OCI-LY7 (cell line): ENCODE measurements at places on chromosomes 6 and 20.

GRCh38 chr6:137736048-137736818, 130.8 kb upstream of the TNFAIP3 start:
- peak; percentile 62 for DNase-seq

DNA sequence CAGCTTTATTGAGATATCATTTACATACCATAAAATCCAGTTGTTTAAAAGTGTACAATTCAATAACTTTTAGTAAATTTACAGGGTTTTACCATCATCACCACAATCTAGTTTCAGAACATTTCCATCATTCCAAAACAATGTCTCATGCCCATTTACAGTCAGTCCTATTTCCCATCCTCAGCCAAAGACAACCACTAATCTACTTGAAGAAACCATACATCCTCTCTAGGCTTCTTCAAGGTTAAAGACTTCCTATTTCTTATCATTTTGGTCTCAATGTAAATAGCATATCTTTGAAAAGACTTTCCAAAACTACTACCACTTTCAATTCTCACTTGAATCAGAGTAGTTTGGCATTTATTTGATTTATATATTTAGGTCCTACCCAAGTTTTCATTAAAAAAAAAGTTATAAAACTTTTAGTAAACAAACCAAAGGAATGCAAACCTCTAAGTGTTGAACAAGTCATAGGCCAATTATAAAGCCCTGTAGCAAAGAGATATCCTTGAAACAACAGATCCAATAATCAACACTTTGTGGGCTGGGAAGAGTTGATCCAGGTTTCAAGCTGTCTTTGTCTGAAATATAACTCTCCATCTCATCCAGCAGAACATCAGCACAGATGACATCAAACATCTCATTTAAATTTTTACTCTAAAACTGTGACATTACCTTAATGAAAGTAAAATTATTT, 211.3 kb upstream of the RUNX2 start:
- DNase-seq = no peak

- peak; percentile 53 for DNase-seq
These were observed 19.1 kb downstream of the GCNT2 start for GRCh38 chr6:10540073-10540746.

DNA sequence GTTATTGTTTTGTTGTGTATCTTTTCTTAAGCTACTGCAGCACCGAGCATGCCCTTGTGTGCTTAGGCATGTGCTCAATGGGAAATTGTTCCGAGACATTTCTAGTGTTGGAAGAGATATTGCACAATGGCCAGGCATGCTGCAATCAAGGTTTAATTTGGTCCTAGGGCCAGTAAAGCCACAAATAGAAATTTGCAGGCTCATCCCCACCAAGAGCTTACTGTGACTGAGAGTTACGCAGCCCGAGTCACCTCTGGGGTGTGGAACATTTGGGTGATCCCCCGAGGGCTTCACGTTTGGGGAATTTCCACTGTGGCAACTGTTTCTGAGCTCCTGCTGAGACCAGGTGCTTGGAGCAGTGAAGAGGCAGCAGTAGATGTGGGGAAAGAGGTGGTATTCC, 65.8 kb downstream of the ADTRP start:
- DNase-seq = no peak

DNA sequence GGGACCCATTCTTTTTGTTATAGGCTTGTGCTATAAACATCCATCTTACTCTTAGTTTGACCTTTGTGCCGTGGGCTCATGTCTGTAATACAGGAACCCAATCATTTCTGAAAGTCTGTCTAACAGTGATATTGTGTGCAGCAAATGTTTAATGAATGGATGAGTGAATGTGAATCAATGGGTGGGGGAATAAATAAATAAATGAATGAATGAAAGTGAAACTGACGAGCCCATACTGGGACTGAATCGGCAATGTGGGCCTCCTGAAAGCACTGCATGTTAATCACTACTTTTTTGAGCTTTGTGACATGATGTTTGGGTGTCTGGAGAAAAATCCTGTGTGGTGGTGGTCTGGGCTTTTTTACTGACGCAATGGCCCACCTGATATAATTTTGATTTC, 175.0 kb downstream of the GMPR start:
- DNase-seq = no peak

GRCh38 chr6:144478483-144478882, 193.3 kb downstream of the UTRN start:
- DNase-seq = no peak

DNA sequence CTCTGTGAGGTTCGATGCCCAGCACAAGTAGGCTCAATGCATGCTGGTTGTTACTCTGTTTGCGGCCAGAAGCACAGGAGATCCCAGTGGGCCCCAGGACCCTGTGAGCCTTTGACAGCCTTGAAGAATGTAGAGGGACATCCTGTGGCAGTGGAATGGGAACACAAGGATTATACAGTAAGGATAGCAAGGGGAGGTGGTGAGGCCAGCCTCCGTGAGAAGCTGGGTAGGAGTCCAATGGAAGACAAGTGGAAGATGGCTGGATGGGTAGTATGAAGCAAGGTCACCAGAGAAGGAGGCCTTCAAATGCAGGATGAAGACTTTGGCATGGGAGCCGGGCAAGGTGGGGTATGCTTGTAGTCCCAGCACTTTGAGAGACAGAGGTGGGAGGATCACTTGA, 622.9 kb upstream of the CDH4 start:
- DNase-seq = no peak

GRCh38 chr6:107491138-107491609, 1.3 kb downstream of the SOBP start:
- DNase-seq = peak; percentile 42

DNA sequence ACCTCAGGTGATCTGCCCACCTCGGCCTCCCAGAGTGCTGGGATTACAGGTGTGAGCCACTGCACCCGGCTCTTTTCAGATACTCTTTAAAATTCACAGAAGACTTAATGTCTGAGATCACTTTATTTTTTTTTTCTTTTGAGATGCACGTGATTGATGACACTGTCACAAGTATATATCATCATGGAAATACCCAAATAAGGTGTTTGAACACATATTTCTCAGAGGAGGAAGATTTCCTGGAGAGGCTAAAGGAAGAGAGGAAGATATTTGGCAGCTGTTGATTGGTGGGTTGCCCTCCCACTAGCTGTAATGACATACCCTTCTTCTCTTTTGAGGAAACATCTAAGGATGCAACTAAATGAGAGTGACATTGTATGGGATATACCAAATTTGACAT, 225.9 kb upstream of the CITED2 start:
- DNase-seq = no peak

GRCh38 chr6:131678442-131678841, 22.8 kb downstream of the OR2A4 start:
- no peak for DNase-seq

GRCh38 chr6:107633680-107634323, 143.9 kb downstream of the SOBP start:
- DNase-seq = no peak

- no peak for DNase-seq
These were observed 11.2 kb upstream of the ZNF76 start for GRCh38 chr6:35248300-35248699.

DNA sequence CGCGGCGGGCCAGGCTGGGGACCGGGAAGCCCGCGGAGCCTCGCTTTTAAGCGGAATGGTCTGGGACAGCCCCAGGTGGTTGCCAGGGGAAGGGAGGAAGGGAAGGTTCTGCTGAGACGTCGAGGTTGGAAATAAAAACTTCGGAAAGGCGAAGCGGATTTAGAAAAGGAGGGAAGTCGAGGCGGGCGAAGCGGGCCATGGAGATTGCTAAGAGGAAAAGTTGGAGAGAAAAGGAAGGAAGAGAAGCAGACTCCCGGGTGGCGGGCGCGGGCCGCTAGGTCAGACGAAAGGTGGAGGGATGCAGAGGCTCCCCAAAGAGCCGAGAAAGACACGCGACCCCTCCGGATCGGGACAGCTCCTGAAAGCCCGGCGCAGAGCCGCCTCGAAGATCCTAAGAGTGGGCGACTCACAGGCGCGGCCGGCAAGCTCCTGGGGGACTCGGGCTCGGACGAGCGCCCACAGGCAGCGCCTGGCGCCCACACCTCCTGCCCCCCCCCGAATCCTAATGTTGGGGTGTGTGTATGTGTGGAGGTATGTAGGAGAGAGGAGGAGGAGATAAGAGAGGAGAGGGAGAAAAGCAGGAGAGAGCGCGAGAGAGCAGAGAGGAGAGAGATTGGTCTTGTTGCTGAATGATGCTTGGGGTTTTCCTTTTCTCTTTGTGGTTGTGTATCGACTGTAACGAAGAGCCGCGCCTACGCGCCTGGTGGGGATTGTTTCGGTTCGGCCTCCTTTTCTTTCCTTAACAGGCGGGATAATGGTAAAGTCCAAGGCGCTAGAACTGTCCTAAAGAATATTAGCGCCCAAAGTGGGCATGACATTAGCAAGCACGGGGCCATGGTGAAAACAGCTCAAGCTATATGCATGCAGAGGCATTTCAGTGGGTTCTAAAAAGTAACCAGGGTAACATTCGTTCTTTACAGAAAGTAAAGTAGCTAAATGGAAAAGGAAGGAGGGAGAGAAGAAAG, 1.5 kb downstream of the TFAP2B start:
- no peak for DNase-seq

DNA sequence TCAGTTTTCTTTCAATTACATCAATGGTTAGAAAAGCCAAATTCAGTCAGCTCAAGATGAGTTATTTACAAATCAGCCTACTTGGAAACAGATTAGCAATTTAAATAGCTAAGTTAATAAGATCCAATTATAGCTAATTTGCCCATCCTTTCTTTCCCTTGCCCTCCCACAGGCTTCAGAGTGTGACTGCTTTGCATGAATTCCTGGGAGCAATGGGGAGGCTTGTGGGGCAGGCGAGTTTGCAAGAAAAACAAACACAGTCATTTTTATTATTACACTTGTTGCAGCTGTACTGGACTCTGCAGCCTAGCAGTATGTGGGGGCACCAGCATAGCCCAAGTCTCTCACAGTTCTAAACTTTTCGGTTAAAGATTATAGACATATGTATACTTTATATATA, 219.0 kb downstream of the NKAIN2 start:
- DNase-seq = no peak

- DNase-seq = no peak
These were observed 34.7 kb downstream of the EZR start for GRCh38 chr6:158784505-158784904.

DNA sequence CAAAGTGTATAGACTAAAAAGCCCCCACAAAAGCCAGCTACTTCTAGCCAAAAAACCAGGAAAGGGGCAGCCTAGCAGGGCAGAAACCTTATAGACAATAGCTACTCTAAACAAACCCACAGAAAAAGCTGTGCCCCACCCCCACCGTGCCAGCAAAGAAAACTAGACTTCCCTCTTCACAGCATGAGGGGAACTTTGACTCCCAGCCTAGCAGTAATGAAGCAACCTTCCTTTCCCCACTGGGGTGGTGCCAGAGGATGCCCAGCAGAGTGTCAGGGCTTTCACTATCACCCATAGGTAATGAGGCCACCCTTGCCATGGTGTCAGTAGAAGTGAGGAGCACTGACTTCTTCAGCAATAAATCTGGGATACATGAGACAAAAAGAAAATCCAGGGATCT, 99.0 kb upstream of the LGSN start:
- no peak for DNase-seq

GRCh38 chr20:3164763-3165410, 5.2 kb upstream of the FASTKD5 start:
- no peak for DNase-seq

GRCh38 chr6:89411145-89412070, 665 bp downstream of the RRAGD start:
- peak; percentile 53 for DNase-seq

DNA sequence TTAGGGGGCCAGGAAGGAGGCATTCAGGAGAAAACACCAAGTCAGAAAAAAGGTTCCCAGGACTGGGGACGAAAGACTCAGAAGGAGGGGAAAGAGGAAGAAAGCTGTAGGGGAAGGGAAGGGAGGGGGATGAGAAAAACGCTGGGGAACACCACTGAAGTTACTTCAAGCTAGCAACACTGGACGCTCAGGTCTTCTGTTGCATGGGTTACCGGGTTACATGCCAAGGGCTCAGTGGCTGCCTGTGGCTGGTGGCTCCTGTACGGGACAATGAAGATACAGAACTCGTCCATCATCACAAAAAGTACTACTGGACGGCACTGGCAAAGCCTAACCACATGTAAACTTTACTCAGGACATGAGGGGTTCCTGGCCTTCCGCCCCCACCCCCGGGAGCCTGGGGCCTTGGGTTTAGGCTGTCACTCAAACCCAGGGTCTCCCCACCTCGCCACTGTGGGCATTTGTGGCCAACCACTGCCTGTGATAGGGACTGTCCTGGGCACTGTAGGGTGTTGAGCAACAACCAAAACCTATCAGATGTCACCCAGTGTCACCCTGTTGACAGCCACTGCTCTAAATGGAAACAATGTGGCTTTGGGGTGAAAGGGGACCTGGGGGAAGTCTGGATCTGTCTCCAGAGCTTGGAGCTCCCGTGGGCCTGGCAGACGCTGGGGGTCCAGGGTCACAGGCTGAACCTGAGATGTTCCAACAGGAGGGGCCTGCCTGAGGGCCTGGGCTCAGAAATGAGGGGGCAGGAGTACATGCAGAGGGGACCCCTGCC, 40.3 kb upstream of the CD93 start:
- no peak for DNase-seq

- DNase-seq = no peak
These were observed 190.3 kb downstream of the TENT5A start for GRCh38 chr6:81562169-81562568.

GRCh38 chr6:107709341-107709740, 114.8 kb downstream of the SCML4 start:
- DNase-seq = no peak

GRCh38 chr6:22447249-22448196, 121.8 kb upstream of the HDGFL1 start:
- DNase-seq = no peak

GRCh38 chr20:44866703-44867335, 18.7 kb upstream of the YWHAB start:
- no peak for DNase-seq

- no peak for DNase-seq
These were observed 30.9 kb downstream of the GLP1R start for GRCh38 chr6:39079197-39080125.

DNA sequence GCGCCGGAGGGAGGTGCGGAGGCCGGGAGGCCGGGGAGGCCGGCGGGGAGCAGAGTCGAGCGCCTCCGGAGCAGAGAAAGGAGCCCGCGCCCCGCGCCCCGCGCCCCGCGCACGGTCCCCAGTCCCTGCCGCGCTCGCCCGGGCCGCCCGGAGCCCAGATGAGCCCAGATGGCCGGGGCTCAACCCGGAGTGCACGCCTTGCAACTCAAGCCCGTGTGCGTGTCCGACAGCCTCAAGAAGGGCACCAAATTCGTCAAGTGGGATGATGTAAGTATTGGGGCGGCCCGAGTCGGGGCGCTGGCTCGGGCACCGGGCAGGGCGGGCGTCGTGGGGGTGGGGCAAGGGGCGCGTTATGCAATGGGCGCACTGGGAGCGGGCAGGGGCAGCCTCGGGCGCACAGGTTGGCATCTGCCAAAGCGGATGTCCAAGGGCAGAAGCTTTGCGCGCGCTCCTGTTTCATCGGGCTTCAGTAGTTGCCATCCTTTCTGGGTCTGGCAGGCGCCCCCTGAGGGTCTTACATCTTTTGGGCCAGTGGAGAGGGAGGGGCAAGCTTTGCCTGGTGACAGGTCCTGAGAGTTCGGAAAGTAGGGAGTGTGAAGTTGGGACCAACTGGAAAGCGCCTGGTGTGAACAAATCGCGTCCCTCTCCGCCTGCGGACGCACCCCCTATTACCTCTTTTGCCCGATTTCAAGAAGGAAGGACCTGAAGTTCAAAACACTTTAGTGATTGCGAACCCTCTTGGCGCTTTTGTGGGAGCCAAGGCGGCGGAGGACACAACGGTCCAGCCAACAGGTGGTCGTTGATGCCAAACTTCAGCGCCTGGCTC, 631 bp downstream of the PLCB1 start:
- peak; percentile 51 for DNase-seq

- no peak for DNase-seq
These were observed 125.8 kb downstream of the MYB start for GRCh38 chr6:135306740-135307420.

GRCh38 chr6:151060096-151060765, 179.5 kb upstream of the AKAP12 start:
- no peak for DNase-seq
